B cell (primary cell): ENCODE measurements at places on chromosomes 3 and 15.

DNA sequence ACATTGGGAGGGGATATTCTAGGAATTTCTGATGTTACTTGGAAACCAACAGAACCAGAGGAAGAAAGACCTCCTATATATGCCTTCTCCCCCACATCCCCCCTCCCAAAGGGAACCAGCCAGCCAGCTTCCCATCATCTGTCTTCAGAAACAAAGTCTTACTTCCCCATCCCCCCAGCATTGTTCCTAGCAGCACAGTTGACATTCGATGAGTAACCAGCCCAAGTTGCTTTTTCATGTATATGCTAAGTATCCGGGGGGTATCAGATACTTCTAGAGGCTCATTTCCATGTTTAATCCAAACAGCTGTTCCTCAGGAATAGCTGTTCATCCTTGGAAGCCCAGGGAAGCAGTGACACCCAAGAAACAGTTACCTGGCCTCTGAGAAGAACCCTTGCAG lies 16.0 kb downstream of the RMDN3 start:
- DNase-seq = no peak

- no peak for DNase-seq
These were observed 43.5 kb downstream of the PHC3 start for GRCh38 chr3:170137986-170138385.

DNA sequence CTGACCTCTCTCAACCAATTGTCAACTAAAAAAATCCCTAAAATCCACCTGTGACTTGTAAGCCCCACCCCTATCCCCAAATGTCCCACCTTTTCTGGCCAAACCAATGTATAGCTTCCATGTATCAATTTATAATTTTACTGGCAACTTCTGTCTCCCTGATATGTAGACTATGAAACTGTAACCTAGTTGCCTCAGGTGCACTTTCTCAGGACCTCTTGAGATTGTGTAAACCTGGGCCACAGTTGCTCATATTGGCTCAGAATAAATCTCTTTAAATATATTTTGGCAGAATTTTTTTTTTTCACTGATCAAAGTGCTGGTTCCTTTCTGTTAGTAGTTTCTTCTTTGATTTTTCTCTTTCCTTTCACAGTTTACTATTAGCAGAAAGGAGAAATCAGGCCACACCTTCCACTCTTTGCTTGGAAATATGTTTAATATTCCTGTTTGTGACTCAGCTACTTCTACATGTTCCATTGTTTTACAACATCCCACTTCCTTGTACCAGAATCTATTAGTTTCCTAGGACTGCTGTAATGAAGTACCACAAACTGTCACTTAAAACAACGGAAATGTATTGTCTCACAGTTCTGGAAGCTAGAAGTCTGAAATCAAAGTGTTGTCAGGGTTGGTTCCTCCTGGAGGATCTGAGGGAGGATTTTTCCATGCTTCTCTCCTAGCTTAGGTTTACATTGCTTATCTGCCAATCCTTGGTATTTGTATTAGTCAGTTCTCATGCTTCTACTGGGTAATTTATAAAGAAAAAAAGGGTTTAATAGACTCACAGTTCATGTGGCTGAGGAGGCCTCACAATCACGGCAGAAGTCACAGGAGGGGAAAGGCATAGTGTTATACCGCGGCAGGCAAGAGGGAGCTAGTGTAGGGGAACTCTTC lies 801.2 kb upstream of the ARPP21 start:
- no peak for DNase-seq

GRCh38 chr15:93308026-93308690 lies 219.1 kb upstream of the RGMA start:
- DNase-seq = no peak

DNA sequence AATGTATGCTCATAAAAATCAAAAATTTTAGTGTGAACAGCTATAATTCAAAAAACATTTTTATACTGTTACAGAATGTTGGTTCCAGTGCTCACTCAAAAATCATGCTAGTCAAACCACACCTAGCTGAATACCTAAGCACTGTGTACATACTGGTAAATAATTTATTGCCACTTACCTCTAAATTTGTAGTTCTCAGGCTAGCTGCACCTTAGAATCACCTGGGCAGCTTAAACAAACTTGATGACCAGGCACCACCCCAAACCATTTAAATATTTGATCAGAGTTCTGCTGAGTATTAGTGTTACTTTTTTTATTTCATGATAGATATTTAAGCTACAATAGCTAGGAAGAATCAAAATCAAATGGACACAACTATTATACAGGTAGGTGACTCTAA lies 32.3 kb upstream of the TMCO5A start:
- DNase-seq = no peak

DNA sequence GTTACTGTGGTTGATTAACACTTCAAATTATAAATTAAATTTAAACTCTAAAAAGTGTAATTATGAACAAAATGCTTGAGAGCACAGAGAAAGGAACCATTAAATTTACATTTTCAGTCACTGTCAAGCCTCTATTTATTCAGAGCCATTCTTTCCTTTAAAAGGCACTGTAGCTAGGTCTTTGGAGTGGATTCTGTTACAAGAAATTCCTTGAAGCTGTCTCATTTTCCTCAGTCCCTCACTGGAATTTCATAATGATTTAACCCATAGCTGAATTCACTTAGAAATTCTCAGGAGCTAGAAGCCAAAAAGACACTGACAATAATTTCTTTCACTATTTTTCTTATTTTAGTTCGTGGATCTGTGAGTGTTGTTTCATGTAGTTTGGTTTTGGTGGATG lies 81.2 kb upstream of the TCF12 start:
- DNase-seq = no peak

DNA sequence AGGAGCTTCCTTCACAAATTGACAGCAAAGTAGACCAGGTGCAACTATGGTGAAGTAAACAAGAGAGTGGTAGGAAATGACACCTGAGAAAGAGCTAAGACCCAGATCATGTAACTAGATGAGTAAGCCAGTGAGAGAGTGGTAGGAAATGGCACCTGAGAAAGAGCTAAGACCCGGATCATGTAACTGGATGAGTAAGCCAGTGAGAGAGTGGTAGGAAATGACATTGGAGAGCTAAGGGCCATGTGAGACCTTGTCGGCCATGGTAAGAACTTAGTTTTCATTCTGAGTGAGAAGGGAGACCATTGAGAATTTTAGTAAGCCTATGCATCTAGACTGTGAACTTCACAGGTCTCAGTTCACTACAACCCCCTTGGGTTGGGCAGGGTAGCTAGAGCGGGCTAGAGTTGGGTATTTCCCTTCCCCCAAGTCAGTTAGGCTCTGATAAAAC lies 5.4 kb upstream of the SENP7 start:
- peak; percentile 19 for DNase-seq

DNA sequence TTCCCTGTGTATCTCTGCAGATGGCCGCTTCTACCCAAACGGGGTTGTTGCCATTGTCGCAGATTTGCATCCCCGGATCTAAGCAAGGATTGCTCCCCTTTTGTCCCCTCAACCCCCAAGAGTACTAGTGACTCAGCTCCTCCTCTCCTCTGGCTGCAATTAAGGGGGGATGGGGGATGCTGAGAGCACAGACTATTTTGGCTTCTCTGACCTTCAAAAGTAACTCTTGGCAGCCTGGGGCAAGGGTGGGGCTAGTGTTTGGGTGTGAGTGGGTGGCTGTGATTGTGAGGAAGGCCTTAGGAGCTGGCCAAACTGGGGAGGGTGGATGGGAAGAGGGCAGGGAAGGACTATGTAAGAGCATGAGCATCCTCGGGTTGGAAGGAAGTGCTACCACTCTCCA lies 1.2 kb upstream of the MAP1A start:
- DNase-seq = no peak

- DNase-seq = no peak
These were observed 316.3 kb upstream of the NECTIN3 start for GRCh38 chr3:110755345-110755744.

- no peak for DNase-seq
These were observed 357.4 kb downstream of the TBL1XR1 start for GRCh38 chr3:176839901-176840300.

DNA sequence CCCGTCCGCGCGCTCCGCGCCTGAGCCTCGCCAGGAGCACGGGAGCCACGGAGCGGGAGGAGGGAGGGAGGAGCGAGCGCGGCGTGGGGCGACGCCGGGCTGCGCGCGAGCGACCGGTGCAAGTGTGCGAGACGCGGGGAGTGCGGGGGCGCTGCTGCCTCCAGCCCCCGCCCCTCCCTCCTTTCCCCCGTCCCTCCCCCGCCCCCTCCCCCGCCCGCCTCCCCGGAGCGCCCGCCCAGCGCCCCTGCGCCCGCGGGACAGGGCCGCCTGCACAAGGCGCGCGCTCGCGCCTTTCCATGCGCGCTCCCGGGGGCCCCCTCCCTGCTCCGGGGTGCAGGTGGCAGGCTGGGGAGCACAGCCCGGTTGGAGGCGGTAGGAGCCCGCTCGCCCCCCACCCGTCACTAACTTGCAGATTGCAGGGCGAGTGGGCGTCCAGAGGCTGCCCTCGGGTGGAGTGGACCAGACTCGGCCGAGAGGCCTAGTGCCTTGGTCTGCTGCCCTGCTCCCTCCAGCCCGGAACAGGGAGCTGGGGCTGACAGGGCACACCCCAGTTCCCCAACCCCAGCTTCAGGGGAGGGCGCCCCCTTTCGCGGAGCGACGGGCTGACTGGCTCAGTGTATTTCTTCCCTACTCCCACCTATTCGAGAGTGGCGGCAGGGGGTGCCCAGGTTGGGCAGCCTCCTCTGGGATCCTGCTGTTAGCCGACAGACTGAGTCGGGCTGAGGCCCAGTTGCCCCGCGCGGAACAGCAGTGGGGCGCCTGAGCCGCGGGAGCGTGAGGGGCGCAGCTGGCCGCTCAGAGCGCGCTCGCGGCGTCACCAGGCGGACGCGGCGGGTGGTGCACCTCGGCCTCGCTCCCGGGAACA lies at the start of gene WNT7A:
WNT7A (minus strand) TSS at position 126 of the 865 bp plus-strand sequence. CDS start 255 bp downstream, outside the sequence.
- DNase-seq = peak; percentile 41

DNA sequence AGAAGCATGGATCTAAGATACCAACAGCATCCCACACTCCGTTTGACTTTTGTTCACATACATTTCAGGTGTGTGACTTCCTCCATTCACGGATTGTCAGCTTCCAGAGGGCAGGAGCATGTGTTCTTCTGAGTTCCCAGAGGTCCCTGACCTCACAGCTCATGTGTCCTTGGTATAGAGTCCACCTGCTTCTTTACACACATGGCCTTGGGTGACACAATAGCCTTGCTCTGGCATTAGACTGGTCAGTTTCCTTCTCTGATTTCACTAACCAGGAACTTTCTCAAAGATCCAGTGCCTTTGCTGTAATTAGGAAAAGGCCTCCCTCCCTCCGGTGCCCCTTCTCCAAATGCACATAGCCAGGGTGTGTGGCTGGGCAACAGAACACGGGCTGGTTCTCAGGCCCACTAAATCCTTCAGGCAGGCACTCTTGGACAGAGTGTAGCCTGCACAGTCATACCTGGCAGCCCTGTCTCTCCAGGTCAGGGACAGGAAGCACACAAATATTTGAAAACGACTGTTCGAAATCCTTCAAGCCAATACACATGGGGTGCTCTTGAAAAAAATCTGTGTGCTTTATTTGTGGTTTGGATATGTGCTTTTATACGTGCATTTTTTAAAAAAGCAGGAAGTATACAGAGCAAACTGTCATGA lies 81.1 kb downstream of the TRIM42 start:
- DNase-seq = no peak

DNA sequence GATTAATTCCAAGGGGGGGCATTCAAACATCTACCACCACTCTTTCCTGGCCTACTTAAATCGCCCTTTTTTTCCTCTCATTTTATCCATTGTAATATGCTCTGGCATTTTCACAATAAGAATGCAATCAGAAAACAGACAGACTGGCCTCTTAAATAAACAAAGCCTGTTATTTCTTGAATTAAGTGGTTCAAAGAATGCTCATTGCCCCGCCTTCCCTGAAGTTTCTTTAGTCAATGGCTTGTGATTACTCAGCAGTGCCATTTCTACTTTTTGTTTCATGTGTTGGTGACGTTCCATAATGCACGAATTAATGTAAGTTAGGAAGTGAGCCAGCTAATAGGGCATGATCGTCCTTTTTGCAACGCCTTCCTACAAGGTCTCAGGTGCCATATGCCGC lies 68.0 kb downstream of the FBN1 start:
- no peak for DNase-seq

DNA sequence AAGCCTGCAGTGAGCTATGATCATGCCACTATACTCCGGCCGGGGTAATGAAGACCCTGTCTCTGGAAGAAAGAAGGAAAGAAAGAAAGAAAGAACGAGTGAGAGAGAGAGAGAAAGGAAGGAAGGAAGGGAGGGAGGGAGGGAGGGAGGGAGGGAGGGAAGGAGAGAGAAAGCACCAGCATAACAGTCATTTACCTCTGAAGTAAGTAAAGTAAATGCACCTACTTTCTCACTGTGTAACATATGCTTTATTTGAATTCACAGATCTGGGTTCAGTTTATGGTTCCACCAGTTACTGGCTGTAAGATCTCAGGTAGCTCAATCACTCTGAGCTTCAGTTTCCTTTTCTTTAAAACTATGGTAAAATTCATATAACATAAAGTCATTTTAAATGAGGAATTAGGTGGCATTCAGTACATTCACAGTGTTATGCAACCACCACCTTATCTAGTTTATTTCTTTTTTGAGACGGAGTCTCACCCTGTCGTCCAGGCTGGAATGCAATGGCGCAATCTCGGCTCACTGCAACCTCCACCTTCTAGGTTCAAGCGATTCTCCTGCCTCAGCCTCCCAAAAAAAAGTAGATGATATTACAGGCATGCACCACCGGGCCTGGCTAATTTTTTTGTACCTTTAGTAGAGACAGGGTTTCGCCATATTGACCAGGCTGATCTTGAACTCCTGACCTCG lies 16.1 kb upstream of the RAD54L2 start:
- DNase-seq = no peak

- no peak for DNase-seq
These were observed 134.2 kb downstream of the WNT7A start for GRCh38 chr3:13745636-13746035.

- no peak for DNase-seq
These were observed 145.5 kb downstream of the SQOR start for GRCh38 chr15:45780352-45780751.

DNA sequence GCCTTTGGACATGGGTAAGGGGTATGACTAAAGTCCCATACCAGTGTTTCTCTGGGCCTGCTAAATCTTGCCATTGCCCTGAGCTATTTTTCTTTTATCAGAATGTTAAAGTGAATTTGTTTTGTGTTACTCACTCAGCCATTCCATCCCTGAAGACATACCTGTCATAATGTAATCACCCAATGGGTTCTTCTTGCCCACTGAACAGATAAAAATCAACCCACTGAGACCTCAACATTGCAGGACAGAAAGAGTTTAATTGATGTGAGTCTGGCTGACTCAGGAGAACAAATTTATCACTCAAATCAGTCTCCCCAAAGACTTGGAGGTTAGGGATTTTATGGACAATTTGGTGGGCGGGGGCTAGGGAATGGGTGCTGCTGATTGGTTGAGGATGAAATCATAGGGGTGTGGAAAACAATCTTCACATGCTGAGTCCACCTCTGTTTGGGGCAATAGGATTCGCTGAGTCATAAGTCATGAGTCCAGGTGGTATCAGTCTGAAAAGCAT lies 47.4 kb downstream of the ILDR1 start:
- no peak for DNase-seq

GRCh38 chr15:77580996-77581682 lies 51.6 kb downstream of the LINGO1 start:
- DNase-seq = no peak

GRCh38 chr3:144437989-144438388 lies 466.4 kb downstream of the DIPK2A start:
- DNase-seq = no peak

- DNase-seq = no peak
These were observed 9.8 kb upstream of the LRRC34 start for GRCh38 chr3:169822540-169822939.

GRCh38 chr15:22933641-22934061 lies 46.5 kb downstream of the CYFIP1 start:
- peak; percentile 21 for DNase-seq

- DNase-seq = no peak
These were observed 8.2 kb upstream of the TMEM62 start for GRCh38 chr15:43125100-43125661.
